ENCODE measurements at places on chromosomes 7 and 10.

DNA sequence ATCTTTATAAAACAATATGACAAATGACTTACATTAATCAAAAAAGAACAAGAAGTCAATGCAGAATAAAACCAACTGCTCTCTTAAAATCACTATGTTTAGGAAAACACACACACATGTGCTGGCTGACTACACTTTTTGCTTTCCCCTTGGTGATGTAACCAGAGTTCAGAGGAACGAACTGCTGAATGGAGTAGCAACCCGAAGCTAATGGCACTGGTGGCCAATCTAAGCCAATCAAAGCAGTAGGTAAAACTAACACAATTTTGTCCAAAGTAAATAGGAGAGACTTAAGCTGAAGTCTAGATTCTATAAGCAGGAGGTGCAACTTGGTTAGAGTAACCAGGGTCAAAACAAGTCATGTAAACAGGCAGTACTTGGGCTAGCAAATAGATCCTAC is 33.2 kb upstream of the CUBN start:
- DNase-seq: no peak

DNA sequence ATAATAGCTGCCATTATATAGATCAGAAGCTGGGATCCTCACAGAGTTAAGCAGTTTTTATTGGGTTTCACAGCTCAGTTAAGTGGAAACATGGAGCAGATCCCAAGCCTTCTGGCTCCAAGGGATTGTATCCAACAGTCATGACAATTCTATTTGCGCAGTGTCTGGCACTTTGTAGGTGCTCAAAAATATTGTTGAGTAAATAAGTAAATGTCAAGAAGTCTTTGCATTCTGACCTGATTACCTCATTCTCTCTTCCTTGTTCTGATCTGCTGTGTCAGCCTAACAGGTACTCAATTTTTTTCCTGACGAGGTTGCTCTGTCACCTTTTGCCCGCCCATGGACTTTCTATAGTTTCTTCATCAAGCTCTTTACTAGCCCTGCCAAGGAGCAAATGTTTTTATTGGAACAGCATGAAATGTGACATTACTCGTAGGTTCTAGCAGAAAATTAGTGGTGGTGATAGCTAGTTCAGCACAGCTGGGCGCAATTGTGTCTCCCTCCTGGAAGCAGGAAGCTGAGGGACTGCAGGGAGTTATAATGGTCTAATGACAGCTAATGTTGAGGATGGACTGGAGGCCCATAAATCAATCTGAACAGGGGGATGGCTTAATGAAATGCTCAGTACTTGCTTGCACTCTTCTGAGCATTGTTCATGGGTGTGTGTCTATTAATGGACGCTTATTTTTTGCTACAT is 680.2 kb downstream of the CCSER2 start:
- no peak for DNase-seq

DNA sequence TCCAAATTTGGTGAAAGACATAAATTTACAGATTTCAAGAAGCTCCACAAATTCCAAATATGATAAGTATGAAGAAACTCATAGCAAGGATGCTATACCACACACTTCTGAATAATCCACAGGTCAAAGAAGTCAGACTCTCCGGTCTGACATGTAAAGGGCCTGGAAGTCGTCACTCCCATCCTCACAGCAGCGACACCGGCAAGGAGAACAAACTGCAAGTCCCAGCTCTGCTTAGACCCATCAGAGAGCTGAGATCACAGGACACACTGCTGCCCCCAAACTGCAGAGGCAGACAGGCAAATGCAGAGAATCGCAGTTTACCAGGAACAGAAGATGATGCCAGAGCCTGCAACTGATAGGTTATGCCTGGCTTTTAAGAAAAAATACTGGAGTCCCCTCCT is 62.0 kb downstream of the AMZ1 start:
- DNase-seq: no peak

GRCh38 chr7:142060936-142061335 is 50.6 kb upstream of the MGAM2 start:
- DNase-seq: no peak

All from vagina (tissue), 2 donors.